Upper lobe of right lung (tissue), 1 donor: ENCODE measurements at places on chromosomes 12 and 14. TPM values are rescaled to one million over a fixed set of nuclear protein-coding genes. Genes with fewer than 3 reads are reported as not detected.
A peak's percentile ranks its signal among the peaks of the same experiment; 100 is the strongest.

RIPK3 gene
- 23.4 TPM for total RNA-seq

DHRS2 gene
- total RNA-seq, result 0.61 TPM

NINJ2 gene
- total RNA-seq, result 23.4 TPM

ST8SIA1 gene
- 8.5 TPM for total RNA-seq

PROX2 gene
- total RNA-seq, result not detected

CLEC6A gene
- 2.0 TPM for total RNA-seq

HOXC4 gene
- total RNA-seq, result 0.61 TPM

DNA sequence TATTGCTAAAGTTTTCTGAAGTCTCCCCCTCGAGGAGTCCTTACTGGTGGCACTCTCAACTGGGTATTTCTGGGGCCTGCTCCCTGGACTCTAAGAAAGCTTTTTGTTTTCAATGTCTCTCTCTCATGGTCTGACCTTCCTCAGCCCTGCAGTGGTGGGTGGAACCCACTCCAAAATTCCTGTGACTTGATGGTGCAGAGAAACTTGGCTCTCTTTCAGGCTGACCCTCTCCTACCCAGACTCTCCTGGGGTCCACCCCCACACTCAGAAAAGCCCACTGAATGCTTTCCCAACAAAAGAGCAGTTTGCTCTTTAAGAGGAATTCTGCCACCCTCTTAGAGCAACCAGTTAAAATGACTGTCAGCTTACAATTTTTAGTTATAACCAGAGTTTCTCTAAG, 967 bp upstream of the PTCSC3 start:
- no peaks in the 10 kb centered on the region for H3K4me1 ChIP-seq
- no peaks in the 10 kb centered on the region for H3K36me3 ChIP-seq
- H3K27me3 ChIP-seq, result no peaks in the 10 kb centered on the region
- no peak overlapping the region for H3K4me3 ChIP-seq

GRCh38 chr12:13362260-13362841, 165.8 kb downstream of the EMP1 start:
- H3K27ac ChIP-seq, result no peak overlapping the region
- no peak overlapping the region for H3K4me3 ChIP-seq
- peak; percentile 78 for DNase-seq
- no peaks in the 10 kb centered on the region for H3K36me3 ChIP-seq
- no peaks in the 10 kb centered on the region for H3K4me1 ChIP-seq

GRCh38 chr14:37422319-37422718, 172.7 kb downstream of the FOXA1 start:
- H3K27ac ChIP-seq, result no peak overlapping the region
- no peak overlapping the region for H3K4me3 ChIP-seq
- H3K4me1 ChIP-seq, result no peaks in the 10 kb centered on the region
- no peaks in the 10 kb centered on the region for H3K36me3 ChIP-seq

DNA sequence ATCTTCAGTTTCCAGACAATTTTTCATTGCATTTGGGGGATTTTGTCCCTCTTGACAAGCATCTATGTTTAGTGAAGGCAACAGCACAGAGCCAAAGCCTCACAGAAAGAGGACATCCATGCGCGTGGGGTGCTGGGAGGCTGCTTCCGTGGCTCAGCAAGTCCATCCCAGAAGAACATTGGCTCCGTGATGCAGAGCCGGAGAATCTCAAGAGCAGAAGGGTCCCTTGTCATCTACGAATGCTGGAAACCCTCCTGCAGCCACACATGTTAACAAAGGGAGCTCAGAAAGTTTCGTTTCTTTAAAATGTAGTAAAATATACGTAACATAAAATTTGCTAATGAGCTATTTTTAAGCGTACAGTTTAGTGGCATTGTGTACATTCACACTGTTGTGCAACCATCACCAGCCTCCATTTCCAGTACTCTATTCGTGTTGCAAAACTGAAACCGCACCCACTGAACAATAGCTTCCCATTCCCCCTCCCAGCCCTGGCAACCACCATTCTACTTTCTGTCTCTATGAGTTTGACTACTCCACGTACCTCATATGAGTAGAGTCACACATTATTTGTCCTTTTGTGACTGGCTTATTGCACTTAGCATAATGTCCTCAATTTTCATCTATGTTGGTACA, 185.9 kb downstream of the TTC7B start:
- no peak for DNase-seq
- no peaks in the 10 kb centered on the region for H3K36me3 ChIP-seq
- H3K27me3 ChIP-seq, result no peaks in the 10 kb centered on the region
- peaks cover 22% of the 10 kb centered on the region for H3K4me1 ChIP-seq
- peak overlapping the region; percentile 75 for H3K27ac ChIP-seq

DNA sequence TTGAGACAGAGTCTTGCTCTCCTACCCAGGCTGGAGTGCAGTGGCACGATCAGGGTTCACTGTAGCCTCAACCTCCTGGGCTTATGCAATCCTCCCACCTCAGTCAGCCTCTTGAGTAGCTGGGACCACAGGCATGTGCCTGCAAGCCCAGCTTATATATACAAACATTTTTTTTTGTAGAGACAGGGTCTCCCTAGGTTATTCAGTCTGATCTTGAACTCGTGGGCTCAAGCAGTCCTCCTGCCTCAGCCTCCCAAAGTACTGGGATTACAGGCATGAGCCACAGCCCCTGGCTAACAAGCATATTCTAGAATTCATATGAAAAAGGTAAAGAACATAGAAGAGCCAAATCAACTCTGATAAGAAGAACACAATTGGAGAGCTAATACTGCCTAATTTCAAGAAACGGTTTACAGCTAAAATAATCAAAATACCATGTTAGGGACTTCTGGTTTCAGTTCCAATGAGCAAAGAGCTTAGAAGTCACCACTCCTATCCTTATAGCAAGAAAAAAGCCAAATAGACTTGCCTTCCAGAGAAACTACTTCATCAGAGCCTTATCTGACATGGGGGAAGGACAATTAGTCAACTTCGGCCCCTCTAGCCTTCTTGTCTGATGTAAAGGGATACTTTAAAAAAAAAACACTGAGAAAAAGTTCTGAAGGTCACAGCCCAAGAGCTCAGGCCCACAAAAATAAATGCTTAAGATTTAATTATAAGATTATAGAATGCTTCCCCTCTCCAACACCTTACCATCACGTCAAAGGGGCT, 37.6 kb downstream of the TMEM116 start:
- no peak overlapping the region for H3K27ac ChIP-seq
- no peak for DNase-seq
- no peaks in the 10 kb centered on the region for H3K36me3 ChIP-seq
- no peak overlapping the region for H3K4me3 ChIP-seq
- no peaks in the 10 kb centered on the region for H3K4me1 ChIP-seq
- H3K27me3 ChIP-seq, result no peaks in the 10 kb centered on the region

DNA sequence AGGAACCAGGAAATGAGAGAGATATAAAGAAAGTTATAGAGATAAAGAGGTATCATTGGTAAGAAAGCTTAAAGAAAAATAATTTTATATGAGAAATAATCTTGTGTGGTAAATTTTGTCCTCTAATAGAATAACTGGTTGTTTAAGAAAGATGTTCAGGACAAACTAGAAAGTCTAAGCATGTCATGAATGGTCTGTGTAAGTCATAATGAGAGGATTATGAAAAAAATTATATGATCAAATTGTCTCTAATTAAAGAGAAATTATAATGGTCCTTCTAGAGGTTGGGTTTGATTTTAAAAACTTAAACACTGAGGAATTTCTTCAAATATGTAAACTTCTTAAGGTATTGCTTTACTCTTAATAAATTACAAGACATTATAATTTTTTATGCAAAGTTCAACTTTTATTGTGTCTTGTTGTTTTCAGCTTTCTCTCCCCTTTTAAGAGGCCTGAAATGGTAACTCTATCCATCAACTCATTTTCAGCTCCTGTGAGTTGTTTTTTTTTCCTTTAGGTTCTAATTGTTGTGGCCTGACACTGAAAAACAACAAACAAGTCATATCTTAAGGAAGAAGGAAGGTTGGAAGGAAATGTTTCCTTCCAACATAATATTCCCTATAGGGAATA, 88.2 kb upstream of the CNOT2 start:
- H3K27ac ChIP-seq, result no peak overlapping the region
- H3K4me3 ChIP-seq, result no peak overlapping the region
- DNase-seq, result no peak

DNA sequence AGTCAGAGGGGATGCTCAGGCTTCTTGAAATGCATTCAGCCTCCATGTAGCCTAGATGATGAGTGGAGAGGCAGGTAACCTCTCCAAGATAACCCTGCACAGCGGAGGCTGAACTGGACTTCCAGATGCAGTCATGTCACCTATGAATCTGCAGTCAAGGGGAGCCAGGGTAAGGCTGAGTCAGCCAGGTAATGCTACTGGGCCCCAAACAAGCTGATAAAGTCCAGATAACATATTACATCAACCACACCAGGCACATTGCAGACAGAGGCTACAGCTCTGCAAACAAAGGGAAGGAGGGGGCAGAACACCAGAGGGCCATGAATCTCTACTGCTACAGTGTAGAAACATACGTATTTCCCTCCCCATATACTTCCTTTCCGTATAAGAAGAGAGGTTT, 14.0 kb downstream of the RNASE9 start:
- no peak overlapping the region for H3K27ac ChIP-seq
- no peak for DNase-seq
- no peaks in the 10 kb centered on the region for H3K36me3 ChIP-seq
- no peaks in the 10 kb centered on the region for H3K4me1 ChIP-seq
- H3K4me3 ChIP-seq, result no peak overlapping the region

- no peak overlapping the region for H3K27ac ChIP-seq
- peaks cover 5% of the 10 kb centered on the region for H3K4me1 ChIP-seq
- H3K4me3 ChIP-seq, result no peak overlapping the region
- H3K27me3 ChIP-seq, result no peaks in the 10 kb centered on the region
- DNase-seq, result no peak
These were observed 85.0 kb upstream of the GTF2A1 start for GRCh38 chr14:81305743-81306142.

GRCh38 chr14:24197056-24197450, 1.8 kb upstream of the TM9SF1 start:
- peaks cover 20% of the 10 kb centered on the region for H3K36me3 ChIP-seq
- peak overlapping the region; percentile 89 for H3K4me3 ChIP-seq
- peaks cover 25% of the 10 kb centered on the region for H3K4me1 ChIP-seq

GRCh38 chr14:105702275-105702817, 176.0 kb downstream of the TMEM121 start:
- H3K36me3 ChIP-seq, result no peaks in the 10 kb centered on the region
- no peak overlapping the region for H3K4me3 ChIP-seq
- H3K27me3 ChIP-seq, result no peaks in the 10 kb centered on the region
- no peaks in the 10 kb centered on the region for H3K4me1 ChIP-seq
- DNase-seq, result peak; percentile 29

- no peak overlapping the region for H3K27ac ChIP-seq
- no peak for DNase-seq
- H3K27me3 ChIP-seq, result no peaks in the 10 kb centered on the region
- H3K4me1 ChIP-seq, result no peaks in the 10 kb centered on the region
These were observed 85.9 kb upstream of the CCDC91 start for GRCh38 chr12:28104316-28104715.

DNA sequence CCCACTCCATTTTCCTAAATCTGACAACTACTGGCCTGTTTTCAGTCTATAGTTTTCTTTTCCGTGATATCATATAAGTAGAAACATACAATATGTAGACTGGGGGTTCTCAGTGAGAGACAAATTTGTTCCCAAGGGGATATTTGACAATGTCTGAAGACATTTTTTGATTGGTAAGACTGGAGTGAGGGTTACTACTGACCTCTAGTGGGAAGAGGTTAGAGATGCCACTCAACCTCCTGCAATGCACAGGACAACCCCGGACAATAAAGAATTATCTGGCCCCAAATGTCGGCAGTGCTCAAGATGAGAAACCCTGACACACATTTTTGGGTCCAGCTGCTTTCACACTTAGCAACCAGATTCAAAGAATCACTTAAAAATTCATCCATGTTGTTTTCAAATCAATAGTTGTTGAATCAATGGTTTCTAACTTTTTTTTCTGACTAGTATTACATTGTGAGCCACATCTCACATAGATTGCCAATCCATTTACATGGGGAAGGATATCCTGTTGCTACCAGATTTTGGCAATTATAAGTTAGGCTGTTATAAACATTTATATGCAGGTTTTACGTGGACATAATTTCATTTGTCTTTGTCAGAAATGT, 307.1 kb downstream of the RPL10L start:
- H3K27ac ChIP-seq, result no peak overlapping the region
- H3K4me3 ChIP-seq, result no peak overlapping the region
- H3K4me1 ChIP-seq, result no peaks in the 10 kb centered on the region
- DNase-seq, result no peak
- no peaks in the 10 kb centered on the region for H3K36me3 ChIP-seq

DNA sequence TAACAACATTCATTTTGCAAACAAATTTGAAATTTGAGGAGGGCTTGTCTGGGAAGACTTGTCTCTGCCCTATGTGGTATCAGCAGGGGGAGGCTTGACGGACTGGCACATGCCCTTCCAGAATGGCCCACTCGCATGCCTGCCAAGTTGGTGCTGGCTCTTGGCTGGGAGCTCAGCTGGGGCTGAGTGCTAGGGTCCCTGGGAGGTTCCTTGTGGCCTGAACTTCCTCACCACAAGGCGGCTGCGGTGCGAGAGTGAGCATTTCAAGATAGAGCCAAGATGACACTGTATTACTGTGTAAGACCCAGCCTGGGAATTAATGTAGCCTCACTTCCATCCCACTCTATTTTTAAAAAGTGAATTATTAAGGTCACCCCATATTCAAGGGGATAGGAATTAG, 271.6 kb upstream of the PLEKHG7 start:
- DNase-seq, result no peak
- no peak overlapping the region for H3K27ac ChIP-seq
- no peaks in the 10 kb centered on the region for H3K27me3 ChIP-seq
- no peaks in the 10 kb centered on the region for H3K36me3 ChIP-seq
- no peak overlapping the region for H3K4me3 ChIP-seq

DNA sequence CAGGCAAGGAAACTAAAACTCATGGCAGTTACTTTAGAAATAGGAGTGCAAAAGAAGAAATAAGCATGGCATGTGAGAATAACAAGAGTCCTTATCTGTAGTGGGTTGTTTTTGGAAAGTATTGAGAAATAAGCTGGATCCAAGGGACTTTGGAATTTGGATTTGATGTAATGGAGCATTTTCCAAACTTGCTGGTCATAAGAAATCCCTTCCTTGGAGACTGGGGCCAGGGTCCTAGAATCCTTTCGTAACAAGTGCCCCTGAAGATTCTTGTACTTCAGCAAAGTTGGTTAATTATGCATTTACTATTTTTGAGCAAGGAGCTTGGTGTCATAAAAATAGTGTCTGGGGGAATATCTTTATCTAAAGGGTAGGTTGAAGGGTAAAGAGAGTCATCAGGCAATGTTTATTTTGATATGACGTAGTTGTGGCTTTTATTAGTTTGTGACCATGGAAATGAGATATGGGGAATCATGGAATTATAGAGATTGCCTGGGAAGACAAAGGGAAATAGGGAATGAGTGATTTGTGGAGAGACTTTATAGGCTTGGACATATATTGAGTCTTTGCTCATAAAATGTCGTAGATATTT, 53.9 kb downstream of the WNK1 start:
- no peaks in the 10 kb centered on the region for H3K27me3 ChIP-seq
- H3K4me1 ChIP-seq, result peaks cover 35% of the 10 kb centered on the region
- no peak for DNase-seq

- no peak overlapping the region for H3K27ac ChIP-seq
- no peaks in the 10 kb centered on the region for H3K27me3 ChIP-seq
- DNase-seq, result no peak
These were observed 428.1 kb downstream of the NRXN3 start for GRCh38 chr14:78598046-78598920.

- H3K36me3 ChIP-seq, result peaks cover 36% of the 10 kb centered on the region
- no peaks in the 10 kb centered on the region for H3K27me3 ChIP-seq
- no peak overlapping the region for H3K4me3 ChIP-seq
- no peak for DNase-seq
- H3K4me1 ChIP-seq, result peaks cover 23% of the 10 kb centered on the region
These were observed 5.6 kb downstream of the MLEC start for GRCh38 chr12:120692524-120693033.

- no peaks in the 10 kb centered on the region for H3K4me1 ChIP-seq
- no peak for DNase-seq
- no peak overlapping the region for H3K27ac ChIP-seq
- H3K36me3 ChIP-seq, result no peaks in the 10 kb centered on the region
- H3K27me3 ChIP-seq, result peaks cover 32% of the 10 kb centered on the region
These were observed 38.6 kb downstream of the BCL11B start for GRCh38 chr14:99233222-99234035.
